ENCODE measurements at places on chromosomes 13 and 19.

DNA sequence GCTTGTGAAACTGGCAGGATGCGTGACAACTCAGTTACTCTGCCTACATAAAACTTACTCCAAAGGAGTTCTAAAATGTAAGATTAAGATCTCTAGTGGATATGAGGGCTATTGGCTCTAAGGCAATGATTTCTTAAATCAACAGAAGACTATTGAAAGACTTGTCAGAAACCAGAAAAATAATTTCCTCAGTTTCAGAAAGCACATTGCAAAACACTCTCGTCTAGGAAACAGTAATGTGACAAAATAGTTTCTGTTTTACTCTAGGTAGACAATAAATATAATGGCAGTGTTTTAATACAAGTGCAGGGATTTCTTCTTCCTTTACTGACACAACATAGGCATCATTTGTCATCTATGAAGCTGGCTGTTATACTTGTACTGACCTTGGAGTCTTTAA, 230.1 kb downstream of the KCTD12 start:
- no peak for DNase-seq

- no peak for DNase-seq
These were observed 12.7 kb upstream of the HNRNPL start for GRCh38 chr19:38862321-38863059.

DNA sequence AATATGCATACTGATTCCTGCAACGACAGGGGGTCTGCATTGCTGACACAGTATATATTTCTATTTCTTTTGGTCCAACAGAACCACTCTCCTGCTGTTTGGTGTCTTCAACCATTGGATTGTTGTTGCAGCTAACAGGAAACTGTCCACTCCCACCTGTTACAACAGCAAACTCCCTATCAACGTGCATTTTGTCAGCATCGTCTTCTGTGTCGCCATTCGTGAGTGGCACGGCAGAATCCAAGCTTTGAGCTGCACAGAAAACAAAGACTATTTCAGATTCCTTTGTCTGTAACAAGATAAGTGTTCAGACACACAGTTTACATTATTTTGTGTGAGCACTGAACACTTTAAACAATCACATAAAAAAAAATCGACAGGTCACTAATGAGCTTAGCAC, 31.3 kb downstream of the ANKRD10 start:
- DNase-seq = no peak

GRCh38 chr19:5880604-5881078, 10.3 kb upstream of the FUT5 start:
- DNase-seq = no peak

DNA sequence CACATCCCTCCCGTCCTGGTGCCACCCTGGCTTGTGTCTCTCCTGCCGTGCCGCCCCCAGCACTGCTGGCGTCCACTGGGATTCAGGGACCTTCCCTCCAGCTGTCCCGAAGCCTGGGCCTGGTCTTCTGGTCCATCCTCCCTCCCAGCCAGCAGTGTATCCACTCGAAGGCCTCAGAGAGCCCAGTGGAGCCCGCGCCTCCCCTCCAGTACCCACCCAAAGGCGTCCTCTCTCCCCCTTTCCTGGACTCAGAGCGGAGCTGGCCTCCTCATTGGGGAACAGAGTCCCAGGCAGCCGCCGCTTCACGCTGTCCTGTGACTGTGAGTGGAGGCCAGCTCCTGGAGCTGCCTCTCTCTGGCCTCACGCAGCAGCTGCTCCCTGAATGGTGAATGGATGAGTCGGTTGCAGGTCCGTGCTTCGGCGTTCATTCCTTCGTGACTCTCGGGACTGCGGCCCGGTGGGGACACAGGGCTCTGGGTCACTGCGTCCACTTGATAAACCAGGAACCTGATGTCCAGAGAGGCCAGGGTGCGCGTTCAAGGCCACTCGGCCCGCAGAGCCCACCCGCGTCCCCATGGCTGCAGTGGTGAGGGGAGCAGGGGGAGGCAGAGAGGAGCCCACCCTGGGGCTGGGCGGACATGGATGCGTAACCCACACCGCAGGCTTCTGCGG, 12.1 kb downstream of the ONECUT3 start:
- no peak for DNase-seq

GRCh38 chr13:30805603-30806011, 70.3 kb downstream of the ALOX5AP start:
- no peak for DNase-seq
